ENCODE measurements at places on chromosomes 11 and 22.

- DNase-seq, result no peak
Measured at GRCh38 chr11:33988586-33989370, 62.8 kb upstream of the CAPRIN1 start.

- no peak for DNase-seq
Measured at GRCh38 chr11:103690356-103690755, 346.1 kb upstream of the DDI1 start.

DNA sequence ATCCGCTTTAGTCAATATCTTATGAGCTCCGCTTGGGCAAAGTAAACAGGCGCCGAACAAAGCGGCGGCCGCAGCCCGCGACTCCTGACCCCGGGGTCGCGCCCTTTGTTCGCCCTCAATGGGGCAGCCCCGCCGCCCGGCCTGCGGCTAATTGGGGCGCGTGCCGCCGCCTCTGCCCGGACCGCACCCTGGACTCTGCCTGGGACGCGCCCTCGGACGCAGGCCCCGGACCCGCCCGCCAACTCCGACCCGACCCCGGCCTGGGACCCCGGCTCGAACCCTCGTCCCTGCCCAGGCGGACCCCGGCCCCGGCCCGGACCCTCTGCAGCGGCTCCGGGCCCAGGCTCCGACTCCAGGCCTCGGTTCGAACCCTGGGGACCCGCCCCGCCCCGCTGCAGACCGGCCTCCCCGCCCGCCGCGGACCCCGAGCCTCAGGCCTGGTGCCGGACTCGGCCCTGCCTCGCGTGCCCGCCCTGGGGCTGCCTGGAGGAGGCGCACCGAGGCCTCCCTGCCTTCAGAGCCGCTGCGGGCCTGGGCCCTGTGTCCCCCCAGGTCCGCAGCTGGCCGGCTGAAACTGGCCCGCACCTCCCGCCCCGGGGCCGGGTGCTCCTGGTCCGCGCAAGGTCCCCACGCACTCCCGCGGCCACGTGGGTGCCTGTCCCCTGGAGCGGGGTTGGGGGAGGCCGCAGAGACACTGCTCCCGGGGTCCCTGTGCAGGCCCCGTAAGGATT lies 84.7 kb upstream of the WNT7B start:
- no peak for DNase-seq

DNA sequence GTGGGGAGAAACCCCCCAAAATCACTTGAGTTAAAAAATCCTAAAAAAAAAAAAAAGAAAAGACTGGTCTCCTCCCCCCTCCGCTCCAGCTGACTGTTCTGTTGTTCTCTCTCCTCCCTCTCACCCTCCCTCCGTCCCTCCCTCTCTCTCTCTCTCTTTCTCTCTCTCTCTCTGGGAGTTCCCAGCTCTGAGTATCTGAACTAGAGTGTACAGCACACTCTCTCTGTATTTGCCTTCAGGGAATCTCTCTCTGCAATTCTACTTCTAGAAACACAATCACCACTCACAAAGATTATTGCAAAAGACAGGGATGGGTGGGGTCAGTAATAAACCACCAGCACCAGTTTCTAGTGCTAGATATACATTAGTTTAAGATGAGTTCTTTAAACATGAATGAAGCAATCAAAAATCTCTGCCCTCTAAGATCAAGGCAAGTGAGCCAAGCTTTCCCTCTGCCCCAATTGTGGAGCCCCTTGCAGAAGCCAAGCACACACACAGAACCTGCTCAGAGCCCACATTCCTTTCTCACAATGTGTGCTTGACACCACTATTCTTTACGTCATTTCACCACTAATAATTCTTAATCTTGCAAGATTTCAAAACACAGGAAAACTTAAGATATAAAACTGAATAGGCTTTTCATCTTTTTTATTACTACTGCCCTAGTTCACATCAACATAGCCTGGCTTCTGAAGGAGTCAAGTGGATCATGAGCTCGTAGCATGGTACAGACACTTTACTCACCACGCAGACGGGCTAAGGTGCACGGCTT lies 133.5 kb downstream of the RBFOX2 start:
- DNase-seq, result peak; percentile 56

- no peak for DNase-seq
Measured at GRCh38 chr11:10617551-10617950, 49.1 kb upstream of the LYVE1 start.

DNA sequence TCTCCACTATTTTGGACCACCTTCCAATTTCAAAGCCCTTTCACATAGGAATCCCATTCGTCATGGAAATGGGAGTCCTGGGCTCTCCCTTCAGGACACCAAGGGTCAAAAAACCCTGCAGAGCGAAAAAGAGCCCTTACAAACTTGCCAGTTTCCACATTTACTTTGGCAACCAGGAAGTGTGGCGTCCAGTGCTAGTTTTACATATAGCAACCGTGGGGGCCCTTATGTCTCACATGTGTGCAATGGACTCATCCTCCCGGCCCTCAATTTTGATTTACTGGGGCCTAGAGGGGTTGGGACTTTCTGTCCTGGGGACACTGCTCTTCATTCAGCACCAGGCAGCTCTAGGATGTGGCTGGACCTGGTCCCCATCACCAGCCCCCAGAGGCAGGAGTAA lies 33.7 kb downstream of the DAGLA start:
- no peak for DNase-seq

- DNase-seq, result no peak
Measured at GRCh38 chr22:23080613-23081290, 10.4 kb downstream of the GNAZ start.
